ENCODE measurements at places on chromosomes 5 and 9.

DNA sequence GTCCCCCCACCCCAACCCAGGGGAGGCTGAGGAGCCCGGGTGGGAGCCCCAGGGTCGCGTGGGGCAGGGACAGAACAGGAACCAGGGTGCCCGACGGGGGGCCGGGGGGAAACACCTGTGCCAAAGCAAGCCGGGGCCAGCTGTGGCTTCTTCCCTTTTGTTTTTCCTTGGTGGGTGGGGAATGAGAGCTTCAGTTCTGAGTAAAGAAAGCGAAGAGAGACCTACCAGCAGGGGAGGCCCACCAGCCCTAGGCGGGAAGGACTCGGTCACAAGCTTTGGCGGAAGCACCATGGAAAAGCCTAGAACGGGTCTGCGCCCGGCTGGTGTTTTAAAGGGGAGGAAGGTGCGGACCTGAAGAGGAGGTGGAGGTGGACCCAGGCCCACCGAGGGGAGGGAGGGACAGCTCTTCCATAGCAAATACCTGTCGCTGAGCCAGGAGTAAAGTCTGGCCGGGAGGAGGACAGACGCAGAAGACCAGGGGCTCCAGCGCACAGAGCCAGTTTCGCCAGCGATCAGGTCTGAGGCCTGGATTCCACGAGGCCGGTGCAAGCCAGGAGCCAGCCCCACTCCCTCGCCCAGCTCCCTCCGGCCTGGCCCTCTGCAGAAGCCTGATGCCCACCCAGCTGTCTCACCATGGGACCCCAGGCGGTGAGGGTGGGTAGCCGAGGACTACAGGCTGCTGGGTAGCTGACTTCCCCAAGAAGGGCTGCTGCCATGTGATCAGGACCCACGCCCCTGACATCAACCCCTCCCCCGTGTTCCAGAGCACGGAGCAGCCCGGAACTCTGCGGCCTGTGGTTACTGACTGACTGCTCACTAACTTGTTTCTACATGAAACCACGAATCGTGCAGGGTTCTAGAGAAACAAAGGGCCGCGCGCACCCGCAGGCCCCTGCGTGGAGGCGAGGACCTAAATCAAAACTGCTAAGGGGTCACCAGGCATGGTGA, 849 bp upstream of the MGAT1 start:
- peak; percentile 89 for DNase-seq

DNA sequence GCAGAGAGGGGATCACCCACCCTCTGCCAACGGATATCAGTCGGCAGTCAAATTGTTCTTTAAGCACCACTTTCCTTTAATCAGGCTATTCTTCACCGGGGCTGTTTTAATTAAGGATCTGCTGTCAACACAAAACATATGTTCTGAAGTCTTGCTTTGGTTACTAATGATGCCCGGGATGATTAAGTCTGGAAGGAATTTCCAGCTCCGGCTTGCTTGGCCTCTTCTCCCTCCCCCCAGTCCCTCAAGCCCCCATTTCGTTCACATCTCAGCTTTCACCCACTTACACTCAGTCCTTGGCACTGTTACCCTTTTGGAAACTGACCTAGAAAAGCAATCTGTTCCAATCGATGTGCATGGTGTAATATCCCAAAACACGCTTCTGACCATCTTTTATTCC, 74.7 kb downstream of the MSX2 start:
- DNase-seq: no peak

DNA sequence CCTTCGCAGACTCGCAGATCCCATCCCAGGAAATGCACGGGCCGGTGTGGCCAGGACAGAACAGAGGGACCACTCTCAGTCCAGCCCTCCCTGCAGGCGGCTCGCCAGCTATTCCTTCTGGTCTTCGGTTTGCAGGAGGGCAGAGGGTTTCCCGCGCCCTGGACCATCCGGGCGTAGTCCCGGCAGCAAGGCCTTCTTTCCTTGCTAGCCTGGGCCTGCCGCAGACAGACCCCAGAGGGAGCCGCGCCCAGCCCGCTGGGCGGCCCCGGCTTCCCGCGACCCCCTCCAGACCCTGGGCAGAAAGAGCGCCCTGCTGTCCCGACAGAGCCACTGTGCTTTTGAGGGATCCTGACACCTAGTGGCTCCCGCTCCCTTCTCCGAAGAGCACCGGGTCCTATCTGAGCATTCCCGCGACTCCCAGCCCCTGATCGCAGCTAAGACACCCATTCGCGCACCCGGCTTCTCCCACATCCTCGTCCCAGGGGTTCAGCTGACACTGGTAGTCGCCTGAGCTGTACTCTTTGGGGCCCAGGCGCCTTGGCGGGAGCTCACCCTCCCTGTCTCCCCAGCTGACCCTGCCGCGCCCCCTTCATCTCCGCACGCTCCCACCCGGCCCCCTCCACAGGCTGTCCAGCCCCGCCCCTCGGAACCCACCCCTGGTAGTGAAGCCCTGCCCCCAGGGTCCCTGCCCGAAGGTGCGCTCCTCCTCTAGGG, 1.1 kb downstream of the CFAP90 start:
- peak; percentile 10 for DNase-seq

- no peak for DNase-seq
Measured at GRCh38 chr9:128360826-128361225, 10.3 kb upstream of the URM1 start.

DNA sequence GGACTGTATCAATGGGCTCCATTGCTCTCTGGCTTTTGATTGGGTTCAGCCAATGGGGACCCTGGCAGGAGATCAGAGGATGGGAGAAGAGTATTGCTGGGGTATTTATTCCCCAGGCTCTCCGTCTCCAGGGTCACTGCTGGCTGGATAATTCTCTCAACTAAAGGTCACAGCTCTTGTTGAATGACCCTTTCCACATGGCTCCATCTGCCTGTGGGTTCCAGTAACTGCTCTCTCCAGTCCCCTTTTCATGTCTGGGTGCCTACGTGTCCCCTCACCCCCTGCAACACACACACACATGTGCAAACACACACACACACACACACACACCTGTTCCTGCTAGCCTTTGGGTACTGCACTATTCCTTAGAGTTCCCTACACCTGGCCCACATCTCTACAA, 53.9 kb upstream of the RIC1 start:
- DNase-seq: no peak

GRCh38 chr5:44783634-44784315, 25.0 kb upstream of the MRPS30 start:
- DNase-seq: no peak

DNA sequence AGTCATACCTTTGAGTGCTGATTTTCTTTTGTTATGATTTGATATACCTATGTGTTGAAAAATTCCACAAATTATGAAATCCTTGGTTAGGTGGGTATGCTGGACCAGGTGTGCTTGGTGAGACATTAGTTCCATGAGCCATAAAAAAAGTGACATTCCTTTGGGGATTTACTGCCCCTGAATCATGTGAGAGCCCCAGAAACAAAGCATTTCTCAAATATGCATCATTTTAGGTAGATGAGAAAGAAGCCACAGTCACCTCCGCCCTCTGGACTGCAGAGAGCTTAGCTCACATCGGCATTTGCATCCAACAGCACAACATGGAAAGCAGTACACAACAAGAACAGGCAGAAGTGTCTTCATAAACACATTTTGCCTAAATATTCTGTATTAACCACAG, 55.3 kb downstream of the DAP start:
- no peak for DNase-seq

- DNase-seq: no peak
Measured at GRCh38 chr5:98794001-98794400, 20.5 kb downstream of the RGMB start.

DNA sequence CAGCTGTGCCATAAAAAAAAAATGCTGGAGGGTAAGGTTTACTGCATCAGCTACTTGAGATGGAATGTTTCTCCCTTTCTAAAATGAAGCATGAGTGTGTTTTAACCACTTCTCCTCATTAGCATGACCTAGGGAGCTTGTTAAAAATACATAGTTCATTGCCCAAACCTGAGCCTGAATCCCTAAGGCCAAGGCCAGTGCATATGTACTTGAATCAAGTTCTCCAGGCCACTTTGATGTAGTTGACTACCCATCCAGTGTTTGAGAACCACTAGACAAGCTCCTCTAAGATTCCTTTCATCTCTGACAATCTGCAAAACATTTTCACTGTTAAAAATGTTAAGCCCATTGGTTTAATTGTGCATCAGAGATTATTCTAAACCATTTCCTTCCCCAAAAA, 6.7 kb downstream of the TIMD4 start:
- no peak for DNase-seq

DNA sequence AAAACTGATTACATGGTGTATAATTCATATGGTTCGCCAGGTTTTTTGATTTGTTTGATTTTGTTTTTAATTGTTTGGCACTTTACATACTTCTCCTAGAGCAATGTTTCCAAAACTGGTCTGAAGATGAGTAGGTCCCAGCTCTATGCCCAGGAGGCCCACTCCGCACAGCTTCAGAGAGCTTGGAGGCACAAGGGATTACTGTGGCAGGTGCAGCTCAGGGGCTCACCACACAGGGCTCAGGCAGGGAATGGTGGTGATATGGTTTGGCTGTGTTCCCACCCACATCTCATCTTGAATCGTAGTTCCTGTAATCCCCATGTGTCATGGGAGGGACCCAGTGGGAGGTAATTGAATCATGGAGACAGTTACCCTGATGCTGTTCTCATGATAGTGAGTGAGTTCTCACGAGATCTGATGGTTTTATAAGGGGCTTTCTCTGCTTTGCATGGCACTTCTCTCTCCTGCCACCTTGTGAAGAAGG, 296.6 kb downstream of the MED10 start:
- no peak for DNase-seq

DNA sequence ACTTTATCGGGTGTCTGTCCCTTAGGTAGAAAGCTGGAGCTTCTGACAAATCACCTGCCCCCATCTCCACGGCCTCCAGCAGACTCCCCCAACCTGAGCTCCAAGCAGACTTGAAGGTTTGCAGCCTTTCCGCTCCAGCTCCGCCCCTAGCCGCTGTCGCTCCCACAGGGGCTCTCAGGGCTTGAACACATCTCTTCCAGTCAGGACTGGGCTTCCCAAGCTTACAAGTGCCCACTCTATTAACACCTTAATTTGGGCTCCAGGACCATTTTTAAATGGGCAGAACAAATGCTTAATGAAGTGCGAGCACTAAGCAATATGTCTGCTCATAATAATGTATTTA, 17.2 kb upstream of the SLC25A51 start:
- DNase-seq: no peak

DNA sequence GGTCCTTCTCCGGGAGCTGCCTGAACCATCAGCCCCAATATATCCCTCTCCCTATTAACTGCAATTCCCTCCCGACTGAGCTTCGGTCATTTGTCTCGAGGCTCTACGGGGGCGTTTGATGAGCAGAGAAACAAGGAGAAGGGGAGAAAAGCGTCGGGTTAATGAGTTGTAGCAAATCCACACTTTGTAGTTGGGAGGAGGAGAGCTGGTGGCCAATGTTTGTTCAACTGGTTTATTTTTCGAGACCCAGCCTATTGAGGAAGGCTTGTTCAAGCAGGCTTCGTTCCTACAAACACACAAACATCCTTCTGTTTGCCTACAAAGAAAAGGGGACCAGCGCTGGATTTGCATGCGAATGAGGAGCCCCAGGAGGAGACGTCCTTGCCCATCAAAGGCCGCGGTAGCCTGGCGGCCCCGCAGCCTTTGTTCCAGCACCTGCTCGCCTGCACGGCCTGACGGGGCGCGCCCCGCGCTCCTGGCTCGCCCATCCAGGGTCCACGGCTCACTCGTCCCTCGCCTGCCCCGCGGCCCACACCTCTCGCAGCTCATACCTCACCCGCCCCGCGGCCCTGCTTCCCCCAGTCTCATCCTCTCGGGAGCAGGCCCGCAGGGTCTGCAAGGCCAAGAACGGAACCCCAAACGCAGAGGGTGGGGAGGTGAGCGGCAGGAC, 4.6 kb downstream of the FOXD1 start:
- no peak for DNase-seq

DNA sequence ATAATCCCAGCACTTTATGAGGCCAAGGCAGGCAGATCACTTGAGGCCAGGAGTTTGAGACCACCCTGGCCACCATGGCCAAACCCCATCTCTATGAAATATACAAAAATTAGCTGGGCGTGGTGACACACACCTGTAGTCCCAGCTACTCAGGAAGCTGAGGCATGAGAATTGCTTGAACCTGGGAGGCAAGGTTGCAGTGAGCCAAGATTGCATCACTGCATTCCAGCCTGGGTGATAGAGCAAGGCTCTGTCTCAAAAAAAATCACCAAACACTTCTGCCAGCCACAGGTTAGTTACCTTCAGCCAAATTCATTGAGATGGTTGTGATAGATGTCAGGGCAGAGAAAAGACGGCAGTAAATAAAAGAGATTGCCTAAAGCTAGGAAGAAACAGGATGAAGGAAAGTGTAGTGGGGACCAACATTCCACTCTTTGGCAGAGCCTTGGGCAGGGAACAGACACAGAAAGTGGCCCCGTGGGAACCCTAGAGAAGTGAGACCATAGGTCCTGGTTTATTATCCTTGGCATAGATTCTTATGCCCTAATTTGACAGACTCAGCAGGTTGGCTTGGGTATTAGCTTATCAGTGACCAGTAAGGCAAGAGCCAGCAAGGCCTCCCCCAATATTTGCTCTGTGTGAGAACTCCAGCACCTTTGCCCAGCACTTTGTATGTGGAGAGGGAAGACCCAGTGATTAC, 5.5 kb upstream of the CEP120 start:
- no peak for DNase-seq

- DNase-seq: no peak
Measured at GRCh38 chr9:135968601-135969000, 7.4 kb upstream of the UBAC1 start.

GRCh38 chr5:103834216-103834615, 271.6 kb upstream of the NUDT12 start:
- DNase-seq: no peak

- no peak for DNase-seq
Measured at GRCh38 chr5:101531026-101531425, 627.9 kb upstream of the ST8SIA4 start.

GRCh38 chr9:128627127-128627715, 29.4 kb downstream of the DYNC2I2 start:
- DNase-seq: no peak

DNA sequence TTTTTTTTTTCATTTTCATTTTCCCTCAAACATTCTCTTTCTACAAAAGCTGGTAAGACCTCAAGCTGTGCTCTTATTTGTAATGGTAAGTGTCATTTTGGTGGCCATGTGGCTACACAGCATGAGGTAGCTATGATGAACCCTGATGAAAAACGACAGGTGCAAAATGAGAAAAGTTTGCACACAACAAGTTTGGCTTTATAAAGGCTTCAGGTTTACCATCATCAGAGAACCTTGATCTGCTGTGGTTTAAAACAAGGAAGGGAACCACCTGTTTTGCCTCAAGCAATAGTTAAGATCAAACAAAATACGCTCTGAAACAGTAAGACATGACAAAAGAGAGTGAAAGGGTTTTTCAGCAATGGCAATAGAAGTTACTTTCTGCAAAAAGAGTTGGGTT, 1124.6 kb upstream of the ACO1 start:
- no peak for DNase-seq

DNA sequence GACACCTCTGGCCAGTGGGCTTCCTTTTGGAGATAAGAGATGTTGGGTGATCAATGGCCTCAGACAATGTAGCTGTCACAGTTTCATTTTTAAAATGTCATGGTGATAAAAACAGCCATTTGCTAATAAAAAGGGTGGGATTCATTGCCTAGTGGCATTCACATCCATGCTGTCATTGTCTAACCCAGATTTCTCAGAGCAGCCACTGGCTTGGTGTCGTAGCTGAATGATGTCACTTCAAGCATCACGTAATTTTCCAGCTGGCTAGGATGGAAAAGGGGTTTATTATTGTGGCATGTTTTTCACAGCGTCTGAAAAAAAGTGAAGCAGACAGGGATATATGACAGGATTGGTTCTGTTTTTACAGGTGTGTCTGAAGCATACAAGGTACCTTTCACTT, 184.7 kb downstream of the AOPEP start:
- no peak for DNase-seq

- no peak for DNase-seq
Measured at GRCh38 chr5:17305964-17306725, 88.7 kb downstream of the BASP1 start.

- DNase-seq: peak; percentile 71
Measured at GRCh38 chr9:126705767-126706697, 92.3 kb downstream of the LMX1B start.

All from activated gamma-delta T cell treated with Interleukin-2 at 50 U/mL for 16 hours (primary cell).